ENCODE measurements at places on chromosomes 3 and 15.

GRCh38 chr15:40469776-40470390 is 901 bp upstream of the CHST14 start:
- DNase-seq = no peak

DNA sequence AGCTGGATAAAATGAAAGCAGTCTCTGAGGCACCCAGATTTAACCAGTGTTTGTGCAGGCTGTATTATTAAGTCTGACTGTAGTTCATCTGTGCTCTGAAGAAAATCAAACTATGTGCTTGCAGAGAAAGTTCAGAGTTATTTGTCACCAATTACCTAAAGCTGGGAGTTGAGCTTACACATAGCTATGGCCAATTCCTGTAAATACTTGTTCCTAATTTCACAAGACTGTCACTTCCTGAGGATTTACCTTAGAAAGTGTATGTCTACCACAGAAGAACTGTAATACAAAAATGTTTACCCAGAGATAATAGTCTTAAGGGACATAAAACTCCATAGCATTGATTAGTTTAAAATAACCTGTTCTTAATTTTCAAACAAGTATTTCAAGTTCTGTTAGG is 628.4 kb upstream of the TGFBR2 start:
- no peak for DNase-seq

DNA sequence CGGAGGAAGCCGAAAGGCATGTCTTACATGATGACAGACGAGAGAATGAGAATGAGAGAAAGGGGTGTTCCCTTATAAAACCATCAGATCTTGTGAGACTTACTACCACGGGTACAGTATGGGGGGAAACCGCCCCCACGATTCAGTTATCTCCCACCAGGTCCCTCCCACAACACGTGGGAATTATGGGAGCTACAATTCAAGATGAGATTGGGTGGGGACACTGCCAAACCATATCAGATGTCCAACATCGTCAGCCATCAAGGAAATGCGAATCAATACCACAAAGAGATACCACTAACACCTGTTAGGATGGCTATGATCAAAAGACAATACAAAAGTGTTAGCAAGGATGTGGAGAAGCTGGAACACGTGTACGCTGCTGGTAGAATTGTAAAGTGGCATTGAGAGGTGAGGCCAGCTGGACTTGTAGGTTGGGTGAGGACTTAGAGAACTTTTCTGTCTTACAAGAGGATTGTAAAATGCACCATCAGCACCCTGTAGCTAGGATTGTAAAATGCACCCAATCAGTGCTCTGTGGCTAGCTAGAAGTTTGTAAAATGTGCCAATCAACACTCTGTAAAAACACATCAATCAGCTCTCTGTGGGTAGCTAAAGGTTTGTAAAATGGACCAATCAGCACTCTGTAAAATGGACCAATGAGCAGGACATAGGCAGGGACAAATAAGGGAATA is 37.5 kb downstream of the VGLL4 start:
- no peak for DNase-seq

GRCh38 chr3:116741467-116741866 is 31.9 kb downstream of the TUSC7 start:
- DNase-seq = peak; percentile 2

DNA sequence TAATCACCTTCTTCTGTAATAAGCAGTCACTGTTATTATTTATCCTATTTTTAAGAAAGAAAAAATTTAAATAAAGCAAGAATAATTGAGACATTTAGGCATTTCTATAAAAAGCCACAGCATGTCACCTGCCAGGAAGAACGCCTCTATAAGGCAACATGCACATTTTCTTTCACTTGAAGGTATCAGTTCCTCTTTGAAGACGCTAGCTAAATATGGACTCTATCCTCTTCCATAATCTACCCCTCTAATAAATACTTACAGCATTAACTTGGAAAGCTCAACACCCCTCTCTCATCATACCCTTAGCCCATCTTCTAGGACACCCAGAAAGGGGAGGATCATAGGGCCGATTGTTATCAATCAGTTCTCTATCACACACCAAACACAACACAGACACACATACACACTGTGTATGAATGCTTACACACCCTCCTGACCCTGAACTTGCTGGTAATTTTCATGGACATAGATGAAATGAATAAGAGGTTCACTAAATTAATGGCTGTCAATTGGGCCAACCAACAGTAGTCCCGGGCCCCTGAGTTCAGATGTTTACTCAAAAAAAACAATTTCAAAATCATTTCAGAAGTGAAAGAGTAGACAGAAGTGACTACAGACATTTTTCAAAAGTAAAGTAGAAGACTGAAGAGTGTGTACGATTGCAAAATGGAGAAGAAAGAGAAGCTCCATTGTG is 102.5 kb downstream of the ZMAT3 start:
- no peak for DNase-seq

DNA sequence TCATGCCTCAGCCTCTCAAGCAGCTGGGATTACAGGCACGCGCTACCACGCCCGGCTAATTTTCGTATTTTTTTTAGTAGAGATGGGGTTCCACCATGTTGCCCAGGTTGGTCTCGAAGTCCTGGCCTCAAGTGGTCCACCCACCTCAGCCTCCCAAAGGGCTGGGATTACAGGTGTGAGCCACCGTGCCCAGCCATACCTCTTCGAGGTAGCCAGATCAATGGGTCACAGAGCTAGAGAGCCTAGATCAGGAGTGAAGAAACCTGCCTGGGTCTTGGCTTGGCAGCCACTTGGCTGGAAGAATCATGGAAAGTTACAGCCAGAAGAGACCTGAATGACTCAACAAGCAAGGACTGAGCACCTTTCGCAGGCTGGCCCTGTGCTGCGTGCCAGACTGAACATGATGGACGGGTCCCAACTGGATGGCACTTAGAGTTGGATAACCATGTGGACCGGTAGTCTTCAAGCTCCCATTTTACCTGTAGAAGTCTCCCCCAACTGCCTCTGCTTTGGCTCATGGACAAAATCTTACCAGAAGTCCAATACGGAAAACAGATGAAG is 29.7 kb downstream of the GNB5 start:
- DNase-seq = no peak

GRCh38 chr3:184336547-184337398 is 627 bp upstream of the FAM131A start:
- peak; percentile 60 for DNase-seq

DNA sequence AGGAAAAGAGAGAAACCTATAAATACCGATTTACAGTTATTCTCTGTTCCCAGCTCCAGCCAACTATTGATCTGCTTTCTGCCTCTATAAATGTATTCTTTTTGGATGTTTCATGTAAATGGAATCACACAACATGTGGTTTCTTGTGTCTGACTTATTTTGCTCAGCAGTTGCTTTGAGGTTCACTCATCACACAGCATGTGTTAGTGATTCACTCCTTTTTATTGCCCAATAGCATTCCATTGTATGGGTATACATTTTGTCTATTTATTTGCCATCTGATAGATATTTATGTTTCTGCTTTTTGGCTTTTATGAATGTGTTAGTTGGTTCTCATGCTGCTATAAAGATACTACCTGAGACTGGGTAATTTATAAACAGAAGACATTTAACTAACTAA is 23.6 kb downstream of the CCR1 start:
- no peak for DNase-seq

GRCh38 chr3:95813244-95813643 is 1001.1 kb upstream of the EPHA6 start:
- DNase-seq = no peak

- no peak for DNase-seq
Observed at GRCh38 chr3:129061023-129061887, 676 bp downstream of the GP9 start.

DNA sequence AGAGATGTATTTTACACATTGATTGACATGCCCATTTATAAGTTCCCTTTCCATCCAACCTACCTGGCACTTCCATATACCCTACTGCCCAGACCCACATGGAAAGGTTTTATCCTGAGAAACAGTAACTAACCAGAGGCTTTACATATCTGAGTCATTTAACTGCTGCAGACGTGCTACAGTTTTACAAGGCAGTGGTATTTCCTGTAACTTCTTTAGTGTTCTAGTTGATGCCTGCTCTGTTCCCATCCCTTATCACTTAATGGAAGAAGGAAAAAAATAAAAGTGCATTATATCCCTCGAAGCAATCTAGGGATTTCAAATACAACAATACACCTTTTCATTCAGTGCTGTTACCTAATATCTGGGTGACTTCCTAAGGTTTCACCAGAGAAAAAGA is 107.1 kb downstream of the TMCO5A start:
- no peak for DNase-seq

- no peak for DNase-seq
Observed at GRCh38 chr3:193350744-193351143, 27.8 kb downstream of the ATP13A5 start.

DNA sequence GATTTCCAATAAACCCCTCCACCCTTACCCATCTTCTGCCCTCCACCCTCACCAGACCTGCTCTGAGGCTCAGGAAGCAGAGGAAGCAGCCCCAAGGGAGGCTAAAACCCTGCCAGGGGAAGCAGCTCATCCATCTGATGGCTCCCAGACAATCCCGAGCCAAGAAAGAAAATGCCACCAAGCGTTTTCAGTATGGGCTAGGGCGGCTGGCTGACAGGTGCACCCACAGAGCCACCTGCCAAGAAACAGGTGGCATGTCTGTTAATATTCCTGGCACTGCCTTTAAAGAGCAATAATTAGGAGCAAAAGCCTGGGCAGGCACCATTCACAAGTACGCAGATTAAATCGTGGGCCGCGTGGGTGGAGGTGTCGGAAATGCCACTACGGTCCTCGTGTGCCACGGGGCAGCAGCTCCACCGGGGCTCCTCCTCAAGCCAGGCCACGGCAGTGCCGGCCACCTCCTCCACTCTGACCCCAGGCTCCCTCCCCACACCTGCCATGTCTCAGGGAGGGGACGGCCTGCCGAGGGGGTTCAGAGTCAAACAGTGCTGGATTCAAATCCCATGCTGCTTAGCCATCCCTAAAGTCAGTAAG is 23.9 kb upstream of the GRIP2 start:
- no peak for DNase-seq

DNA sequence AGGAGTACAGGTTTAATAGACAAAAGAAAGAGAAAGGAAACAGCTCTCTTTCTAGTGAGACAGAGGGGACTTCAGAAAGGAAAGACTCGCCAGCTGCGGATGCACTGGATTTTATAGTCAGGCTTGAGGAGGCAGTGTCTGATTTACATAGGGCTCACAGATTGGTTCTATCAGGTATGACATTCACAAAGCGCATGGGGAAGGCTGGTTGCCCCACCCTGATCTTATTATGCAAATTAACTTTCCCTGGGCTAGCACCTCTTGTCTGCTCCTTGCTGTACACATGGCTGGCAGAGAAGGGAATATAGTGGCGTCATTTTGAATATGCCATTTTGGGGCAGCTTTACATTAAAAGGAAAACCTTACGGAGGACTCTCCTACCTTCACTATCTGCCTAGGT is 938.4 kb upstream of the SEMA6D start:
- DNase-seq = no peak

Measured in ELF-1 (cell line).